ENCODE measurements at places on chromosomes 1 and 21.

DNA sequence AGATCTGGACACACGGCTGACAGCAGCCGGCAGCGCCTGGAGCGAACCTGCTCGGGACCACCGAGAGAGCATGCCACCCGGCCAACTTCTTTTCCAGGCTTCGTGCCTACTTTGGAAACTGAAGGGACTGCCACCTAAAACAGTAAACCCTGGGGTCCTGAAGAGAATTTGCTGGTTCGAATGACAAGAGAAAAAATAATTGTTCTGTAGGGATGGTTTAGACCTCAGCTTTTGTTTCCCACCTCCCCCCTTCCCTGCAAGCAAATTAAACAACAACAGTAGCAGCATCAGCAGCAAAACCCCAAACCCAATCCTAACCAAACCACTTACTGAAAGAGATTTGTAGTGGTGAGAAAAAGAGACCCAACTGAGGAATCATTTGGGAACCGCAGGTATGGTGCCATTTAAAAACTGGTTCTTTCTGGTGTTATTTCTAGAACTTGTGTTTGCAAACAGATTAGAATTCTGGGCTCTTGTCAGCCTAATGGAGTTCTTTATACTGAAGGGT lies 105.6 kb downstream of the LEPR start:
- DNase-seq, result no peak

GRCh38 chr1:15099441-15100120 lies 54.0 kb upstream of the TMEM51 start:
- DNase-seq, result no peak

GRCh38 chr1:58786927-58787245 lies 3.0 kb upstream of the JUN start:
- no peak for DNase-seq

DNA sequence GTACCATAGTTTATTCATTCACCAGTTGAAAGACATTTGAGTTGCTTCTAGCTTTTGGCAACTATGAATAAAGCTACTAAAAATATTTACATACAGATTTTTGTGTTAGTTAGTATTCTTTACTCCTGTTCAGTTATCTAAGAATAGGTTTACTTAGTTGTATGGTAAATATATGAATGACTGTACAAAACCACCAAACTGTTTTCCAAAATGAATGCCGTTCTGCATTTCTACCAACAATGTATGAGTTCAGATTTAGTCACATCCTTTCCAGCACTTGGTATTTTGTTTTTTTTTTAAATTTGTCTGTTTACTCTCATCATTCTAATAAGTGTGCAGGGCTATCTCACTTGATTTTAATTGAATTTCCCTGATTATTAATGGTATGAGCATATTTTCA lies 3.4 kb upstream of the KIFAP3 start:
- no peak for DNase-seq

GRCh38 chr1:30748699-30749401 lies 8.7 kb downstream of the LAPTM5 start:
- DNase-seq, result no peak

- no peak for DNase-seq
Measured at GRCh38 chr1:6330410-6330911, 63.1 kb downstream of the ACOT7 start.

GRCh38 chr1:49036700-49037099 lies 260.0 kb upstream of the BEND5 start:
- no peak for DNase-seq

DNA sequence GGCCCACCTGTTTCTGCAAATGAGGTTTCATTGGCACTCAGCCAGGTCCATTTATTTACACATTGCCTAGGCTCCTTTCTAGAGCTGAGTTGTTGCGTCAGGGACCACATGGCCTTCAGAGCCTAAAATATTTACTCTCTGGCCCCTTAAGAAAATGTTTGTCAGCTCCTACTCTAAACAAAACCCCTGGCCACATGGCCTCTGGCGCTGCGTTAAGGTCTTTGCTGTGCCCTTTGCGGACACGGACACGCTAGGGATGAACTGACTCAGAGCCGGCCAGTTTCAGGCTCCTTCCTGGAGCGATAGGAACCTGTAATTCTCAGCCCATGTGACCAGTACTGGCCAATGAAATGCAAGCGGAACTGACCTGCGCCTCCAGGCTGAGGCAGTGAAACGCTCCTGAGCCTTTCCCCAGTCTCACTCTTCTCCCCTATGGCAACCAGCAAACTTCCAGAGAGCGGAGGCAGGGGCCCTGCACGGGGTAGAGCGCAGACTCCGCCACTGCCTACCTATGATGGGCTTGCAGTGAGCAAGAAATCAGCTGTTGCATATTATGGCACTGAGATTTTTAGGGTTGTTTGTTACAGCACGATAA lies 160.3 kb downstream of the ETS2 start:
- DNase-seq, result no peak

GRCh38 chr1:159071970-159072582 lies 4.5 kb downstream of the AIM2 start:
- DNase-seq, result peak; percentile 38

DNA sequence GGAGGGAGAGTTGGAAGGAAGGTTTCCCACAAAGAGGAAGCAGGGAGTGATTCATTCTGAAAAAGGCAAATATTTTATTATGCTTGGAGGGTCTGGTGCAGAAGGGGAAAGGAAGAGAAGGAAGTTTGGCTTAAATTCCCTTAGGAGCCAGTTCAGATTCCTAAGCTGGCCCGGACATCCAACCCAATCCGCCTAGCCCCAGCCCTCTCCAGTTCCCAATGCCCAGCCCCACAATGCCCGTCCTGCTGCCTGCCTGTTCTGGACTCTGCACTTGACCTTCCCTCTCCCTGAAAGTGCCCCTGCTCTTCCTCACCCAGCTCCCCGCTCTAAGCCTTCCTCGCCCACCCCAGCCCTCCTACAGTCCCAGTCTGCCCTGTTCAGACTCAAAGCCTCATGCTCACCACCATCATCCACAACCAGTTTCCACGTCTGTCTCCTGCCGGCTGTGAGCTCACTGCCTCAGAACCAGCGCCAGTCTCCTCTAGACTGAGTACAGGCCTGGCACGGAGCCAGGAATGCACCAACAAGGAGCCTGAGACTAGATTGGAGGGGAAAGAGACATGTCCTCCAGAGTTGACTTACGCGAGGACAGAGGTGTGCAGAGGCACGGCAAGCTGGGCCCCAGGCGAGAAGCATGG lies 18.9 kb downstream of the CAPN2 start:
- DNase-seq, result no peak

GRCh38 chr1:231419738-231420298 lies 2.3 kb downstream of the EGLN1 start:
- DNase-seq, result no peak

GRCh38 chr1:170665629-170666028 lies 1.7 kb downstream of the PRRX1 start:
- DNase-seq, result no peak

- no peak for DNase-seq
Measured at GRCh38 chr1:232521660-232522059, 108.3 kb downstream of the SIPA1L2 start.

DNA sequence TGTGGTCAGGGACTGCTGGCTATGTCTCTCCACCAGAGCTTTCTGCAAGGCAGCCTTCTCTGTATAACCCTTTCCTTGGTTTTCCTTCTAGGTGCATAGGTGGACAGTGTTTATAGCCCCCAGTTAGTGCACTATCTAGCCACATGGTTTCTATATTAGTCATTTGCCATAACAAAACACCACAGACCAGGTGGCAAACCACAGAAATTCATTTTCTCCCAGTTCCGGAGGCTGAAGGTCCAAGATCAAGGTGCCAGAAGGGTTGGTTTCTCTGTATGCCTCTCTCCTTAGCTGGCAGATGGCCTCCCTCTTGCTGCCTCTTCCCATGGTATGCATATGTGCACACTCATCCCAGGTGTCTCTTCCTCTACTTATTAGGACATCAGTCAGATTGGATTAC lies 106.4 kb downstream of the KAZN start:
- DNase-seq, result no peak

DNA sequence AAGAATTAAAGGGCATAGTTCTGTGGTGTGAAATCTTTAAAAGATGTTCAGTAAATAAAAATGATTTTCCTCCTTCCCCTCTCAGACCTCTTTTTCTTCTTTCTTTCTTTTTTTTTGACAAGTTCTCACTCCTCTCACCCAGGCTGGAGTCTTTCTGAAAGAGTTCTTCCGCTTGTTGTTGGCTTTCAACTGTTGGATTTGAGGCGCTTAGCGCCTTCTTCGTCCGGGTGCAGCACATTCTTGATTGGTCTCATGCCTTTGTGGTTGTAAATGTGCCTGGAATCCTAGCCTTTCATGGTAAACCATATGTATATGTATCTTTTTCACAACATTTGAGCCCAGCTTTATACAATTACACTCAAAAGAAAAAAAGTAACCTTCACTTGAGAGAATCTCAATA lies 980 bp upstream of the METTL18 start:
- no peak for DNase-seq

DNA sequence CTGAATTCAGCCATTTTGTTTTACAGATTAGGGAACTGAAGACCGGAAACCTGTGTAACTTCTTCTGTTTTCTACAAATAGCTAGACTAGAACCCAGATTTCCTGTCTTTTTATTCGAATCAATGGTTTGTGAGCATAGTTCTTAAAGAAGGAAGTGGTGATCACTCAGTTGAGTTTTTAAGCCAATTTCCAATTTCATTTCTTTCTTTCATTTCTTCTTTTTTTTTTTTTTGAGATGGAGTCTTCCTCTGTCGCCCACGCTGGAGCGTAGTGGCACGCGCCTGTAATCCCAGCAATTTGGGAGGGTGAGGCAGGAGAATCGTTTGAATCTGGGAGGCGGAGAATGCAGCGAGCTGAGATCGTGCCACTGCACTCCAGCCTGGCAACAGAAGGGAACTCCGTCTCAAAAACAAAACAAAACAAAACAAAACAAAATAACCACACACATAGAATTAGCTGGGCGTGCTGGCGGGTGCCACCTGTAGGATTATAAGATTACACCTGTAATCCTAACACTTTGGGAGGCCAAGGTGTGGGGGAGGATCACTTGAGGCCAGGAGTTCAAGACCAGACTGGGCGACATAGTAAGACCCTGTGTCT lies 3.0 kb upstream of the MDM4 start:
- peak; percentile 61 for DNase-seq

DNA sequence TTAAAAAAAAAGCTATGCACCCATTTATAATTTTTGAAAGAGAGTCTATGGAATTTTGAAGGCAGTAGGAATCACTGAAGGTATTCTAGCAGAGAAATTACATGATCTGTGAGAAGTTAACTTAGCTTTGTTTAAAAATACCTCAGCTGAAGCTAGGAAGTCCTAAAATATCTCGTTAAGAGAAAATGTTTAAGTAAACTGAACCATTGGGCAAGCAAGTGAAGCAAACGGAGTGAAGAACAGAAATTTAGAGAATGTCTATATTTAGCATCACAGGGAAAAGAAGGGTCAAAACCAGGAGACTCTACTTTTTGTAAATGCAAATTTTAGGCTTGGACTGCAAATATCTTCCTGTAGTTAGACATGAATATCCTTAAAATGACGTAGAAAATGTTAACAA lies 230.8 kb downstream of the HMCN1 start:
- no peak for DNase-seq

GRCh38 chr1:111618961-111619634 lies 491 bp upstream of the RAP1A start:
- DNase-seq, result no peak

- DNase-seq, result no peak
Measured at GRCh38 chr1:43495204-43495603, 35.5 kb upstream of the PTPRF start.

DNA sequence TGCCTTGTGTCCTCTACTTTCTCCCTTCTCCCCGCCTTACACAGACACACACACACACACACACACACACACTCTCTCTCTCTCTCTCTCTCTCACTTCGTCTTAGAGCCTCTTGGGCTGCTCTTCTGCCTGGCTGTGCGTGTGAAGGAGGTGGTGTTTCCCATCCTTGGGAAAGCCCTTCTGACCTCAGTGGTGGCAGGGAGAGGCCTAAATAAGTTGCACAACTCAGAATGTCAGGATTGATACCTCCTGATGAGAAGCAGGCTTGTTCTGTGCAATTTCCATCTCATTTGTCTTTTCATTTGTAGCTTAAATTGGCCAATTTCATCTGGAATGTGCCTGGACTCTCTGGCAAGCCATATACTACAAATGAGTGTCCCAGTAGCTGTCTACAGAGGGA lies 25.0 kb downstream of the LRRN2 start:
- no peak for DNase-seq

DNA sequence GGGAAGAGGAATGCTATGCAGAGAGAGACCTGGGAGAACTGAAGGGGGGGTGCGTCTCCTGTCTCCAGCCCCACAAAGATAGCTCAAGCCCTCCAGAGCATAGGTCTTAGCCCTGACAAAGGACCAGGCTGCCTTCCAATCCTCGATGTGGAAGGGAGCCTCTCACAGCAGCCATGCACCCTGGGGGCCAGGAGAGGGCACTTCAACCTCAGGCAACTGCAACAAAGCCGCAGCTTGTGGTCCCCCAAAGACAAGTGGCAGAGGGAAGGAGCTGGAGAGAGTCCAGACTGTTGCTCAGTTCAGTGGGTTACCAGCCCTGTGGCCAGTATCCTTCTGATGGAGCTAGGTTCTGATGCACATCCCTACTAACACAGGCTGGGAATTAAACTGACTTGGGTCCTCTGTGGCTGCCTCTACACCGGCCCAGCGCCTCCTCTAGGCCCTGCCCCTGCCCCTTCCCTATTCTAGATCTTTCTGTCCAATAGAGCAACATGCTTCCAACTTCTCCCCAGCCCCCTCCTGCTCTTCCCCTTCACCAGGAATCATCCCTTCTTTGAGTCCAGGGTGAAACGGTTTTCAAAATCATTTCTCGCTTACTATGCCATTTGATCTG lies 100.7 kb upstream of the SPATA6 start:
- DNase-seq, result no peak

DNA sequence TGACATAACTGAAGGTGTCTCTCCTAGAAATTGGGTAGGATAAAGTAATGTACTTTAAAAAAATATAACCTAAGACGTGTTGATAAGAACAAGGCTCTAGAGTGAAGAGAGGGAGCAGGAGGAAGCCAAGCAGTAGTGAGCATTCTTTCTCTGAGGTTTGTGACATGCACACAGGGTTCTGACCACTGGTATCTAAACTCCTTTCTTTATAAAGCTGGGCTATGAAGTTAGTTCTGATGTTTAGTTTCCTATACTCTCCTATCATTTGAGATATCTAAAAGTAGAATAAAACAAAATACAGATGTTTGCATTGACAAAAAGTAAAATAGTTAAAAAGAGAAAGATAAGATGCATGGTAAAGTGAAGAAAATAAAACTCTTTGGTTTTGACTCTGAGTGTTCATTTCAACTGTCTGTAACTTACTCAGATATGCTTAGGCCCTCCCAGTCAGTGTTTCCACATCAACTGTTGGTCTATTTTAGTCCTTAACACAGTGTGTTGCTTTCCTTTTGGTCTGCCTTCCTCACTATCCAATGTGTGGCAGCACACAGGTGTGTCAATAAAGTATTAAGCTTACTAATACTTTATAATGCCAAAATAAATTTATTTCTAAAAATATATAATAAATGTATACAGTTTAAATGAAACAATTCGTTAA lies 543.5 kb downstream of the PTPRC start:
- DNase-seq, result no peak

DNA sequence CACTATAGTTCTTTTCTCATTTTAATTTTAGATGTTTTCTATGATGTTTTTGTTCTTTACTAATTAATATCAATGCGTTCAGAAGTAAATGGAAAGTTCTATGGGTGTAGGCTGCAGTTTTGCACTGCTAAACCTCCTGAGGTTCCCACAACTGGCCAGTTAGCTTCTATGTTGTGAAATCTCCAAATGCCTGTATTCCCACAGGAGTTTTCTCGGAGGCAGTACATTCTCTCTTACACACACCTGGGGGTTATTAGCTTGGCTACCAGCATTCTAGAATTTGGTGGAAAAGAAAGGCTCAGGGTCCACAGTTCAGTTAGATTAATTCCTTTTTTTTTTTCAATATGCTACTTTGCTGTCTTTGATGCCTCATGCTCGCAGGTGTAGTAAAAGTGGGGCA lies 216.9 kb upstream of the NRIP1 start:
- no peak for DNase-seq

GRCh38 chr1:176241385-176242015 lies 34.4 kb upstream of the COP1 start:
- no peak for DNase-seq

Data from CD4-positive, alpha-beta T cell treated with Interleukin-6 at 100 ng/mL for 8 hours (primary cell).